Stimulated activated CD4-positive, alpha-beta T cell treated with anti-CD3 and anti-CD28 coated beads, Interleukin-1b, Interleukin-23, amount 100 ng/mL, for 4 hours (primary cell): ENCODE measurements at places on chromosomes 3 and 15.
A peak's percentile ranks its signal among the peaks of the same experiment; 100 is the strongest.

- no peak for DNase-seq
These were observed 216.5 kb downstream of the SNRPN start for GRCh38 chr15:25171111-25171811.

DNA sequence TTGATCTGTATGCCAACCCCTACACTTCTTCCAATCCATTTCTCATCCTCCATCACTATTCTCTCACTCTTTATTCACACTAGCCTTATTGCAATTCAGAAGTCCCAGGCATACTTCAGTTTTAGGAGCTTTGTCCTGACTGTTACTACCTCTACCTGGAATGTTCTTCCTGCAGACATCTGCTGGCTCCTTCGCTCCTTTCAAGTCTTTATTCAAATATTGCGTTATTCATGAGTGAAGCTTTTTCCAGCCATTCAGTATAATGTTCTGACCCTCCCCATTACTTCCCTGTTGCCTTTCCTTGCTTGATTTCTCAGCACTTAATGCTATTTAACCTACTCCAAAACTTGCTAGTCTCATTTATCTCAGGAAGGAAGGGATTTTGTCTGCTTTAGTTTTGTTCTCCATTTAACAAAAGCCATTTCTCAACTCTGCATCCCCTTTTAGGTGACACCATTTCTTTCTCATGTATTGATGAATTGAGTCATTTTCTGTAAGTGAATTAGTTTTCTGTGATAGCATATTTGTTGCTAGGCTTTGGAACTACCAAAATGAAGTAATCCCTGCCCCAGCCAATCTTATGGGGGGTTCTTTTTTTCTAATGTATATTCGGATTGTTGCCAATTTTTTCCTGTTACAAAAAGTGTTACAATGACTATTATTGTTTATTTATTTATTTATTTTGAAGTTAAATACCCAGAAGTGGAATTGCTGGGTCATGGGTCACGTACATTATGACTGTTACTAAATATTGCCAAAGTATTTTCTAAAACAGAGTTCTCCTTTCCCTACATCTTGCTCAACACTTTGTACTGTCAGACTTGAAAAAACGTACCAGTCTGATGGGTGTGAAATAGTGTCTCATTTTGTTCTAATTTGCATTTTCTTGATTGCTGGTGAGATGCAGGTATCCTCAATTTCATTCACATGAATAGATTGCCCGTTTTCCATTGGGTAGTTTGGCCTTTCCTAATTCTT, 9.4 kb downstream of the ATP11B start:
- no peak for DNase-seq

- no peak for DNase-seq
These were observed 161.6 kb downstream of the TCF12 start for GRCh38 chr15:57079931-57080620.

DNA sequence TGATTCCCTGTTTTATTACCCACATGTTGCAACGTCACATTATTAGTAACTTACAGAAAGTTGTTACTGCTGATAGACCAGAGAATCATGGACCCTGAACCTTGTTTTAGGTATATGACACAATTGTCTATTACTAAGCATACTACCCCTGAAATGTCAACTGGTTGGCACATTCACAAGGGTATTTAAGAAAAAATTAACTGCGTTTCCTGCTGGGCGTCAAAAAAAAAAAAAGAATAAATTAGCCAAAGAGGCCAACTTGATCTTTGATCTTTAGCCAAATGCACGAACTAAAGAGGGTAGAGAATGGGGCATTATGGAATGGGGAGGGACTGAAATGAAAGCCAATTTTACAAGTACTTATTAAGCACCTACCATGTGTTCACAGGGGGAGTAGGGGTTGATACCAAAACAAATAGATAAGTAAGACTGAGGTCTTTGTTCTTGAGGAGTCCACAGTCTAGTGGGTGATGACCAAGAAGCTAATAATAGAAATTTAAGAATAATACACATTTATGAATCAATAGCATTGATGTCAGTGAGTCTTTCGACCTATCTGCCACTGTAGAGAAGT, 17.8 kb upstream of the MUC13 start:
- no peak for DNase-seq

GRCh38 chr3:34793057-34793456, 846.3 kb upstream of the ARPP21 start:
- no peak for DNase-seq

GRCh38 chr15:27576576-27576975, 522.5 kb downstream of the OCA2 start:
- DNase-seq: no peak

DNA sequence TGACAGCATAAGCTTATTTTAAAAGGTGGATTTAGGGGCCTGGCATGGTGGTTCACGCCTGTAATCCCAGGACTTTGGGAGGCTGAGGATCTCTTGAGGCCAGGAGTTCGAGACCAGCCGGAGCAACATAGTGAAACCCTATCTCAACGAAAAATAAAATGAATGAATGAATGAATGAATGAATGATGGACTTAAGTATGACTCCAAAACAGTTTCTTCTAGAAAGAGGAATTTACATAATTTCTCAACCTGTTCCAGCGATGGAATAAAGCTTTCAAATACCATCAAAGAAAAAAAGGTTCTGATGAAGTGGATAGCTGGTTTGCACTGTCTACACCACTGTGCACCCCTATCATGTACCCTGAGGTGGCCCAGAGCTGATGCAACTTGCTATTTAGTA, 20.1 kb upstream of the NR2C2 start:
- no peak for DNase-seq

- no peak for DNase-seq
These were observed 766.8 kb downstream of the TBL1XR1 start for GRCh38 chr3:176430244-176431037.

DNA sequence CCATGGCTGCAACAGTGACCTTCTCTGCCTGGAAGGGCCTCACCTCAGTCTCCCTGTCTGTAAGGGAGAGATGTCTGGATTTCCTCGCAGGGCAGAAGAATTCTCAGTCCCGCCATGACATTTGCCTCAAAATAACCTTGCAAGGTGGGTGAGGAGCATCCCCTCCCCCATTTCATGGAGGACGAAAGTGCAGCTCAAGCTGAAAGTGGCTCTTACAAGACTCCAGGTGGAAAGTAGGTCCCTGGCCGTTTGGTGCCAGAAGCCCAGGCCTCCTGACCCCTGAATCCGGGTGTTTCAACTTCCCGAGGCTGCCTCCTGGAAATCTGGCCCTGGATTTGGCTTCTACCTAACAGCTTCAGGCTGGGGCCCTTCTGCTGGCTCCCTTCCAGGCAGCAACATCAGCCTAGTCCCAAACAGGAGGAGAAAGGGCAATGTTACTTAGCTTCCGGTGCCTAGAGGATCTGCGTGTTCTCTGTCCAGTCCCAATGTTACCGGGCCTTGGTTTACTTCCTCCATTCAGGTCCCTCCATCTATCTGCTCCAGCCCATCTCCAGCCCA, 769 bp upstream of the CSPG4 start:
- no peak for DNase-seq

DNA sequence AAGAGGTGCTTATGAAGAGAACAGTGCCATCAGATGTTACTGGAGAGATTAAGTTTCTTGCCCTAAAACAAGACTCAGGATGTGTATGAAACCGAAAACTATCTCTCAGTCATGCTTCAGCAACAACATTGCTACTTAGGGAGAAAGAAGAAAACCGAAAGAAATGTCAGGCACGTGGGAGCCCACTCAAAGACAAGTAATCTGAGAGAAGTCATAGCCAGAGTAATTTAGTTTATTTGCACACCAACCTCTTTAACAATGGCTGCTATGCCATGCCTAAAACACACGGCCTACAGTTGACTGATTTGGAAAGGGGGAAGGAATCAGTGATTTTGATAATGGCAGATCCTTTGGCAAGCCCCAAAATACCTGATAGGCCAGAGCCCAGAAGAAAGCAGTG, 162.9 kb downstream of the TIGIT start:
- DNase-seq: no peak

DNA sequence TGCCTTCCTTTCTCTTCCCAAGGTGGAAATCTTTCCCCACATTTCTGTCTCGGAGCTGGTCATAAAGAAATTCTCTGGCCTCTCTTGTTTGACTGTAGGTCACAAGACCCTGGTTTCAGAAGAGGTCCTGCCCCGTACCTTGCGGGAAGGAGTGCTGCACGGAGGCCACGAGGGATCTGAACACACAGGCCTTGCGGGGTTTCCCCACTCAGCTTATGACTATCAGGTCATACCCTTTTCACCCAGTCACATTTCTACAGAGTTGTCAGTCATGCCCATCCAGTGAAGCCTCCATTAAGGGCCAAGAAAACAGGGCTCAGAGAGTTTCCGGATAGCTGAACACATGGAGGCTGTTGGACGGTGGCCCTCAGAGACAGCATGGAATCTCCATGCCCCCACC, 54.7 kb upstream of the ATP13A3 start:
- no peak for DNase-seq

- DNase-seq: no peak
These were observed 625.8 kb upstream of the BCHE start for GRCh38 chr3:166462891-166463470.

DNA sequence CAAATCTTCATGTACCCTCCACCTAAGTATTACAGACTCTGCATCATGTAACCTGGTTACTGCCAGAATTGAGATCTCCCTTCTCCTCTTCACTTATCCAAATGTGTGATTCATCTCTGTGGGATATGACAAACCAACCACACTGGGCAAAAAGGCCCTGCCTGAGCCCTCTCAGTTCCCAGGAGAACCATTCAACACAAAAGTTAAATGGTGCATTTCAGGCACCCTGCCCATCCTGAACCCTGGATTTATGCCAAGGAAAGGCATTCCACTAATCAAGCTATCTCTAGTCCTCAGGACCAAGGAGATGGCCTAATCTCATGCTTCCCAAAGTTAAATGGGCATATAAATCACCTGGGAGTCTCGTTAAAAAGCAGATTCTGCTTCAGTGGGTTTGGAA, 108.5 kb downstream of the TNIK start:
- DNase-seq: no peak

DNA sequence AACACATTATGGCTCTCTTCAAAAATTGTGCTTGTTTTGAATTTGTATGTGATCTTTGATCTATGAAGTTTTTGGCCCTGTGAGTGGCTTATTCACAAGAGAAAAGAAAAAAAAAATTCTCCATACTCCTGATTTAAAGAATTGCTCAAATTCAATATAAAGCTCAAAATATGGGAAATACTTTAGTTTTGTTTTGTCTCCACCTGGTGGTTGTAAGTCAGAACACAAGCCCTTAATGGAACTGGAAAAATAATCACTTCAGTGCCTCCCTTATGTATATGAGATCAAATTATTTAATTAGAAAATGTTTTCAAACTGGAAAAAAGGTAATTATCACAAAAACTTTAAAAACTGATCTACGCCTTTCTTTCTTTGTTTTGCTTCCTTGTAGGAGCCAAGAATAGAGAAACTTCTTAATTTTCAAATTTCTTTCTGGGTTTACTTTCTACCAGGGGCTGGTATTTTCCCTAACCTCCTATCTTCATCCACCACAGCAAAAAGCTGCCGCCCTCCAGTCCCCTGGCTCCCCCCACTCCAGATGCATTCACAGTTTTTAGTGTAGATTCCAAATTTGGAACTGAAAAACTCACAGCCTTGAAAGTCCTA, 50.6 kb downstream of the SERP1 start:
- no peak for DNase-seq

DNA sequence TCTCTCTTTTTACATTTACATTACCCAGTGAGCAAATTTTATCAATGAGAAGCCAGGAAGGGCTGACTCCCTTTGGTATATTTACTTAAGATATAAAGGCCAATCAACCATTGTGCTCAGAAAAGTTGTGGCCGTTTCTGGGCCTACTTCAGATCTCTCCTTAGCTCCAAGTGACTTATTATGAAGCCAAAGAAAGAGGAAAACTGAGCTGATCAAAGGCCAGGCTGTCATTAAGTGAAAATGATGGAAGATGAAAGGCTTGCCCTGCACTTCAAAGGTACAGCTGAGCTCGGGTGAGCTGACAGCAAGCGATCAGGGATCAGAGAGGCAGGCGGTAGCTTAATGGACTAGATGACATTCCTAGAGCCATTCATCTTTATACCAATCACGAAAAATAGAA, 24.8 kb downstream of the VGLL4 start:
- DNase-seq: no peak

DNA sequence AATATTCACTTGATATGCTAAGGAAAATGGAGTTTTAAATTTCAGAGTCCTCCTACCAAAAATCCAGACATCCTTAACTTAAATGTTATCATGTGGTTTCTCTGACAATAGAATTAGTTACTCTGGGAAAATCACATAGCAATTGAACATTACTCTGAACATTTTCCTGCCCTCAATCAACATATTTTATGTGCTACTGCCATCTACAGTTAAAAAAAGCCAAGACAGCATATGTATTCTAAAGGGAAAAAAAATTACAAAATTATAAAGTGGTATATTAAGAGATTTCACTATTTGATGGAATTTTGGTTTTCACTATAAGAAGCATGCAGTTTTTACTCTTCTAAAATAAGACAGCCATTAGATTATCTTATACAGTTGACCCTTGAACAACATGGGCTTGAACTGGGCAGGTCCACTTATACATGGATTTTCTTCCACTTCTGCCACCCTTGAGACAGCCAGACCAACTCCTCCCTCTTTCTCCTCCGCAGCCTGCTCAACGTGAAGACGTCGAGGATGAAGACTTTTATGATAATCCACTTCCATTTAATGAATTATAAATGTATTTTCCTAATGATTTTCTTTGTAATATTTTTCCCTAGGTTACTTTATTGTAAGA, 122.3 kb downstream of the ATP1B3 start:
- no peak for DNase-seq

GRCh38 chr3:45568848-45569762, 25.4 kb upstream of the LIMD1 start:
- no peak for DNase-seq

DNA sequence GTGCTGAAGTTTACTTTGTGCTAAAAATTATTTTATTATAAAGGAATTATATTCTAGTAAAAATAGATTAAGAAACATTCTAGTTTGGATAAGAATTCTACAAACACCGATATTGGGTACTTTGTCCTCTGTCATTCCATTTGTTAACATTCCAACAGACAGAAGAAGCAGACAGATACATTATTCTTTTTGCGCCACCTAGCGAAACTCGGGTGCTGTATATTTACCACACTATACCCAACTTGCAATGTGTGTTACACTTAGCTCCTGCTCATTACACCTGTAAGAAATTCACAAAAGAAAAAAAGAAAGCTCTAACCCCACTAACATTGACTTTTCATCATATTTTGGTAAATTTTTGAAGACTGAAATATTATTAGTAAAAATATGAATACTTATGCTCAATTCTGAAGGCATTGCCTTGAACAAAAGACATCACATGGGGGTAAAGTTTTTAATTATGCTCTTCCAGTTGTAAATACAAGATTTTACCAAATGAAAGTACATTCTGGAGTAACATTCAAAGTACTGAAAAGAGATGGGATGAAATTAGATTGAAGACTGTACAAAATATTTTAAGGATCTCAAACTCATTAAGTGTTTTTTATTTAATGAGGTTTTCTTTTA, 136.5 kb upstream of the MLF1 start:
- DNase-seq: peak; percentile 11
